Osteoblast (primary cell): ENCODE measurements at places on chromosomes 4 and X. TPM values are rescaled to one million over a fixed set of nuclear protein-coding genes. Genes with fewer than 3 reads are reported as not detected.
A peak's percentile ranks its signal among the peaks of the same experiment; 100 is the strongest.

GRCh38 chr4:148059617-148060180 is 327.8 kb downstream of the ARHGAP10 start:
- DNase-seq = peak; percentile 58

DNA sequence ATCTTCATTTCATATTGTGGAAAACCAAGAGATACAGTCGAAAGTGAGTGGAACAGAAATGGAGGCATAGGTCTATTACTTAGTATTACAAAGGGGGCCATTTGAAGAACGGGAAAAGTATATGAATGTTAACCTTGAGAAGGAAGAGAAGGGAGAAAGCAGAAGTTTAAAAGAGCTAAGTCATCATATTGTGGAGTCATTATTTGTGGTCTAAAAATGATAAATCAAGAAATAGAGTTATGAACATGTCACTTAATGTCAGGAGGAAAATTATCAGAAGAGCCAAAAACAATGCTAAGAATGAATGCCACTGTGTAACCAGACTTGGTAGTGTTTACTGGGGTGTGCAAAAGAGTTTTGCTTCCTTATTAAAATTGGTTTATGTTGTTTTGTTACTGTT is 589.5 kb upstream of the LCORL start:
- DNase-seq = no peak

CWH43 gene
- total RNA-seq = not detected in 2 replicates

DNA sequence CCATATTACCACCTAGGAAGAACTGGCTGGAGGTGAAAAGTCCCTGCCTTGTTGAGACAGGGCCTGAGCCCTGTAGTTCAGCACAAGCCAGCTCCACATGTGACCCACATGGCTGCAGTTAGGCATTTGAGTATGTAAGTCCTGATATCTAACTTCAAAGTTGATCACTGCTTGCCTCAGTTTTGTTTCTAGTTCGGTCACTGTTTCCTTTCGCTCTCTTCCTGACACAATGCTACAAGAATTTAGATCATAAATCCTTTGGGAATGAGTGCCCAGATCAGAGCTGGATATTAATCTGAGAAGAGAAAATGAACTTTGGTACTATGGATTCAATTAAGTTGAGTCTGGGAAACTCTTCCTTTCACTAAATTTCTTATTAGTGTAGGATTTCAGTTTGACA is 48.4 kb downstream of the AKAP4 start:
- peak; percentile 72 for DNase-seq

DNA sequence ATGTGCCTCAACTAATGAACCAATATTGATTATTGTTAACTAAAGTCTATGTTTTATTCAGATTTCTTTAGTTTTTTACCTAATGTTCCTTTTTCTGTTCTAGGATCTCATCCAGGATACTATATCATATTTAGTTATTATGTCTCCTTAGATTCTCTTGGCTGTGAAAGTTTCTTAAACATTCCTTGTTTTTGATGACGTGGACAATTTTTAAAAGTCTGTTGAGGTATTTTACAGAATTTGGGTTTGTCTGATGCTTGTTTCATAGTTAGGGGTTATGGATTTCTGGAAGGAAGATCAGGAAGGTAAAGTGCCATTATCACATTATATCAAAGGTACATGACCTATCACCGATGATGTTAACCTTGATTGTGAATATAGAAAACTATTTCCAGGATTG is 18.2 kb upstream of the MCTS1 start:
- no peak for DNase-seq

DNA sequence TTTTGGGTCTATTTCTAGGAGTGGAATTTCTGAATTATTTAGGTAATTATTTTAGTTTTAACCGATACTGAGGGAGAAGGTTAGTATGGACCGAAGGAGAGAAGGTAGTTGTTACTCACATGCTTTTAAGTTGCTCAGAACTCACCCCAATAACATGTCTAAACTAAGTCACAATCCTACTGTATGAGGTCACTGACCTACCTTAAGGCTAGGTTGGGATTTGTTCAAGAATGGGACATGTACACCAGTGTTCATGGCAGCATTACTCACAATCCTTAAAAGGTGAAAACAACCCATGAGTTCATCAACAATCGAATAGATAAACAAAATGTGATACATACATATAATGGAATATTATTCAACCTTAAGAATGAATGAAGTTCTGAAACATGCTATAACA is 90.5 kb downstream of the MSN start:
- DNase-seq = no peak

DNA sequence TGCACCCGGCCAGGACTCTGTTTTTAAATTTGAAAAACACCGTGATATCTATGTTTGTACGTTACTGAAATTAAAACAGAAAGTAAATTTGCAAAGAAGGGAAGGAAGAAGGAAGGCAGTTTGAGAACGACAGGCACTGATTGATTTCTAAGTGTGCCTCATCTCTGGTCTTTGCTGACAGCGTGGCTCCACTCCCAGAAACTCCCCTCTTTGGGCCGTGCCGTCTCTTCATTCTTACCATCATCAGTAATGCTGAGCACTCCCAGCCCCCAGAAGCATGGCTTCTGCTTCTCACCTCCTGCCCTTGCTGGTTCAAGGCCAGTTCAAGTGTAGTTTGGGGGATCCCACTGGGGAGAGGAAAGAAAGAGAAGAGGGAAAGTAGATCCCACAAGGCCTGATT is 85.3 kb downstream of the TENM3 start:
- no peak for DNase-seq

- peak; percentile 72 for DNase-seq
Measured at GRCh38 chrX:9899640-9900111, 67.5 kb upstream of the CLDN34 start.

- no peak for DNase-seq
Measured at GRCh38 chr4:20616313-20616712, 83.9 kb upstream of the PACRGL start.

- DNase-seq = no peak
Measured at GRCh38 chr4:150982557-150983233, 32.4 kb downstream of the LRBA start.

DNA sequence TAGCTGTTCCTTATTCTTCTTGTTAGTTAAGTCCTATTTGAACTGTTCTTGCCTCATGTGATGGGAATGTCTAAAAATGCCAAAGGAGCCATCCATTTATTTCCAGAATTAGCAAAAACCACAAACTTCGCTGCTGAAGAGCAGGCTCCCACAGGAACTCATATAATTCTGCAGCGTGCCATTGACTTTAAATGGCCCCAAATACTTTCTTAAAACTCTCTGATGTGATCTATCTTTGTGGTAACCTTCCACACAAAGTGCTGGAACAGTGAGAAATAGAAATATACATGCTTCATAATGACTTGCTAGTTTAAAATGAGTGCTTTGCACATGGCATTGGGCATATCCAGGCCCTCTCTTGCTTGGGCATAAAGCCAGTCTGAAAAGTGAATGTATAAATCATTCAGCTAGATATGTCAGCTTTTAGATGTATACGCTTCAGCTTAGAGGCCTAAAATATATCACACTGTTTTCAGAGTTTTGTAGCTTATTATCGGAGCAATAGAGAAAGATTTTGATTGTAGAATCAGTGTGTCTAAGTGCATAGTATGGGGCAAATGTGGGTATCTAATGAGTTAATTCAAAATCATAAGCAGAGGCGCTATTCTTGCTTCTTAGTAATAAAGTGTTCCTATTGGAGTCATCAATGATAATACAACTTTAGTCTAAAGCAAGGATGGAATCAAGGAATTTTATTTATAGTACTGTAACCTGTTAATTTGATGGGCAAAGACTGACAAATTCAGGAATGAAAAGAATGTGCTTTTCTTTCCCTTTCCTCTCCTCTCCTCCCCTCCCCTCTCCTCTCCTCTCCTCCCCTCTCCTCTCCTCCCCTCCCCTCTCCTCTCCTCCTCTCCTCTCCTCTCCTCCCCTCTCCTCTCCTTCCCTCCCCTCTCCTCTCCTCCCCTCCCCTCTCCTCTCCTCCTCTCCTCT is 392.2 kb upstream of the ZFP42 start:
- peak; percentile 77 for DNase-seq

DNA sequence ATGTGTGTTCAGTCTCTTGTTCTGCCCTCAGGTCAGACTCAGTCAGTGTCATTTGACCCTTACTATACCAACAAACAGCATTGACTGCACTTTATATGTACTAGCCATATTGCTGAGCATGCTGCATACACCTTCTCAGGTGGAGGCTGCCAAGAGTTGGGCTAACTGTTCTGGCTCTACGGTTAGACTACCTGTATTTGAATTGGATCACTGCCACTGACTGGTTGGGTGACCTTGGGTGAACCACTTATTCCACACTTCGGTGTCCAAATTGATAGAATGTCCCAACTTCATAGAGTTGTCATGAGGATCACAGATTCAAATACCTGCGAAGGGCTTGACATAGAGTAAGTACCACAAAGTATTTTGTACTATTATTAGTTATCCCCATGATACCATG is 91.2 kb upstream of the GPR50 start:
- no peak for DNase-seq

UGT2B7 gene
- under 0.01 TPM in 1 of 2 replicates, not detected in the other for total RNA-seq

DNA sequence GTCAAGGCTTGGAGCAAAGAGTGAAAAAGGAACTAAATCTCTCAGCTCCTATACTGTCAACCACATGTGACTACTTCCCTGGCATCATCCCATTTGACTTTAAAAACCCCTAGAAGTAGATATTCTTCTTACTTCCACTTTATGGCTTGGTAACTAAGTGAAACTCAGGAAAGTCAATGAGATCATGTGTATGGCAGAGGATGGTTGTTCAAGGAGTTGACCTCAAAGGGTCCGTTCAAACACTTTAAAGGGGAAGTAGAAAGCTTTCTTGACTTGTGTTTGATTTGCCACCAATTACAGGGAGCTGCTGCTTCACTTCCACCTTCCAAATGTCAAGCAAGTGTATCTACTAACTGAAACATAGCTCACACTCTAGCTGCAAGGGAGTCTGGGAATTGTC is 187.2 kb downstream of the RAB28 start:
- DNase-seq = no peak

DNA sequence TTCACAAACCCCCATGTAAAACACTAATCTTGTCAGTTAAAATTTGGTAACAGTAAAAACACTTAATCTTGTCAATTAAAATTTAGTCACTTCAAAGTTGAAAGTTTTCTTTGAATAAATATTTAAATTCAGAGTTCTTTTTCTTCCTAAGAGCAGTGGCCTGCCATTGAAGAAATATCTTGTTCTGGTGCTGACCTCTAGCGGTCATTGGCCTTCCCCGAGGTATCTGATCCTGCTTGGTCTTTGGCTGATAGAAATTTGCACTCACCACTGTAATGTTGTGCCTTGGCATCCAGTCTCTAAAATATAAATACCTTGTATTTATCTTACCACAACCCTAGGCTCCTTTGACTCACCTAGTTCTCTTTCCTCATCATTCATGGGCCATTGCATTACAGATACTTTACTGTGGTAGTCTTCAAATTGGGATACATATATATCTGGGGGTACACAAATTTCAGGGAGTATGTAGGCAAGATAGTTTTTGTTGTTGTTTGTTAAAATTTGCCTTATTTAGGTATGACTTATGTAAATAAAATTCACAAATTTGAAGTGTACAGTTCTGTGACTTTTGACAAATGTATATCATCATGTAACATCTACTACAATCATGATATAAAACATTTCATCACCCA is 6.7 kb upstream of the ART3 start:
- peak; percentile 63 for DNase-seq

SLC16A2 gene
- 11.6 and 15.6 TPM in 2 replicates for total RNA-seq

PDGFC gene
- 145 and 147 TPM in 2 replicates for total RNA-seq

- no peak for DNase-seq
Measured at GRCh38 chrX:136880003-136880451, 498 bp downstream of the RBMX start.

NAP1L3 gene
- 12.4 and 14.1 TPM in 2 replicates for total RNA-seq

DNA sequence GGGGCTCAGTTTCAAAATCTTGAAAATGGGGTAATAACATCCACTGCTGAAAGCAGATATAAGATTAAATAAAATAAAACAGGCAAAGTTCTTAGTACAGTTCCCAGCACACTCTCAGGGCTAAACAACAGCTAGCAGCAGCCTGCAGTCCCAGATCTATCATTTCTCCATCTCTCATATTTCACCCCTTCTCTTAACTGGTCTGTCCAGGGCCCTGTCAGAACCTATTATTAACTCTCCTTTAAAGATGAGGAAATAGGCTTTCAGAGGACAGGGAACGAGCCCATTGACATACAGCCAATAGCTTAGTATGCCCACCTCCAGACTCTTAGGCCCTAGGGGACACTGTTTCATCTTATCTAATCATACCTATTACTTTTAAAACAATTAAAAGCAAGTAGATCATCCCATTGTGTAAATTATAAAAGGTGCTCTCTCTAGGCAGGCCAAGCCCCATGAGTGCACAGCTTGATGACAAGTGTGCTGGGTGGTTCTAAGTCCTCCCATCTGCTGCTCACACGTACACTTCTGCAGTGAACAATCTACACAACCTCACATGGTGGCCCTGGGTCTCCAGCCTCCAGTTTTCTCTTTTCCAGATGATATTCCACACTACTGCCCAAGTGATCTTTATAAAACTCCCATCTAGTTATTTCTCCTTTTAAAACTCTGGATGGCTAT is 119.0 kb downstream of the APBB2 start:
- peak; percentile 17 for DNase-seq

- no peak for DNase-seq
Measured at GRCh38 chr4:81883530-81884450, 412.1 kb upstream of the RASGEF1B start.

DNA sequence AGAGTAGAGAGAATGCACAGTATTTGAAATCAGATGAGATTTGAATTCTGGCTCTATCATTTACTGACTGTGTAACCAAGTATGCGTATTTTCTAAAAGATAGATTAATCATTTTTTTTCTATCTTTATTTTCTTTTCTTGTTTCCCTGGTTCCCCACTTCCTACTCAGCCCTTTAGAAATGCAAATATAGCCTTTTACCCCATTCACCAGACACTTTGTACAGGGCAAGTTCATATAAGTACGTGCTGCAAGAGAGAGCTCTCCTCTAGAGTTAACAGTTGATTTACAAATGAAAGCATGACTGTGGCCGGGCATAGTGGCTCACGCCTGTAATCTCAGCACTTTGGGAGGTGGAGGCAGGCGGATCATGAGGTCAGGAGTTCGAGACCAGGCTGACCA is 17.8 kb upstream of the TDO2 start:
- DNase-seq = no peak

IL13RA2 gene
- 0.88 and 1.1 TPM in 2 replicates for total RNA-seq

DNA sequence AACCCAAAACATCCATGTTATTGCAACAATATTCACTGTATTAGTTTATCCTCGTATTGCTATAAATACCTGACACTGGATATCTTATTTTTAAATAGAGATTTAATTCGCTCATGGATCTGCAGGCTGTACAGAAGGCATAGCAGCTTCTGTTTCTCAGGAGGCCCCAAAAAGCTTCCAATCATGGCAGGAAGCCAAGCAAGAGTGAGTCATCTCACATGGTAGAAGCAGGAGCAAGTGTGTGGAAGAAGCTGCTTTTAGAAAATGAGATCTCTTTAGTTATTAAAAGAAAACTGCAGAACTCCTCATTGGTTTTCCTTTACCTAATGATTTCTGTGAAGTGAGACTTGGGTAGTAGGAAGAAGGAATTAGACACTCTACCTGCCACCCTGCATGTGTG is 16.4 kb downstream of the ZNF732 start:
- no peak for DNase-seq

DNA sequence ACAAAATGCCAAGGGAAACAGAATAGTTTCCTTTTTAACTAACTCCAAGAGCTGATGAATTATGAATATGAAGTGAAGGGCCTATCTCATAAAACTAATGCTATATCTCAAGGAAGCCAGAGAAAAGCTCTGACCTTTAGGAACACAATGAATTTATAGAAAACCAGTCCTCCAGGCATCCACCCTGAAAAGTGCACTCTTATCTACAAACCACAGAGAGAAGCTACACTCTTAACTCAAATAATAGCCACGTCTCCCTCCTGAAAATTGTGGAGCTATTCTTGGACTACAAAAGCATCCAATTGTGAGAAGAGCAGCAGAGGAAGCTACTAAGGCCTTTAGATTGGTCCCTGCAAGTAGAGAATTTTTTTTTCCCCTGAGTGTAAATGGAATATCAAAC is 253.9 kb downstream of the IL15 start:
- peak; percentile 13 for DNase-seq

TRIM2 gene
- total RNA-seq = 39.8 and 54.5 TPM in 2 replicates
